Activated CD4-positive, alpha-beta T cell treated with anti-CD3 and anti-CD28 coated beads, Interleukin-2, amount 10 ng/mL, durations not matched to agents 24 days and 14 days (primary cell): ENCODE measurements at places on chromosomes 7 and 10. TPM values are rescaled to one million over a fixed set of nuclear protein-coding genes. Genes with fewer than 3 reads are reported as not detected.

The NKX6-2 gene
- total RNA-seq = not detected in 2 replicates

The LEP gene
- not detected in 2 replicates for total RNA-seq

The MKX gene
- total RNA-seq = not detected in 2 replicates

The AKR1D1 gene
- total RNA-seq = not detected in 2 replicates
